ENCODE measurements at places on chromosomes 12 and 14.
A peak's percentile ranks its signal among the peaks of the same experiment; 100 is the strongest.

DNA sequence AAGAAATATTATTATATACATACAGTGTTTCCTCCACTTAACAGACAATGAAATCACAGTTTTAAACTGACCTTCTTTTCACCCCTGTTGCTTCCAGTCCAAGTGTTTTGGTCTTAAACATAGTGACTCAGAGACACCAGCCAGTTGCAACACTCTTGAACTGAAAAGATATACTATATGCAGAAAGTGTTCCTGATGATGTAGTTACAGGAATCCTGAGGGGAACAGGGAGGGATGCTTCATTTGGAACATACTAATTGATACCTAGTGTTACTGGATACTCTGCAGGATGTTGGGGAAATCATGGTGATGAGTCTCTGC is 420.8 kb downstream of the CCDC91 start:
- peak; percentile 82 for DNase-seq

GRCh38 chr12:13571035-13571434 is 374.5 kb downstream of the EMP1 start:
- no peak for DNase-seq

DNA sequence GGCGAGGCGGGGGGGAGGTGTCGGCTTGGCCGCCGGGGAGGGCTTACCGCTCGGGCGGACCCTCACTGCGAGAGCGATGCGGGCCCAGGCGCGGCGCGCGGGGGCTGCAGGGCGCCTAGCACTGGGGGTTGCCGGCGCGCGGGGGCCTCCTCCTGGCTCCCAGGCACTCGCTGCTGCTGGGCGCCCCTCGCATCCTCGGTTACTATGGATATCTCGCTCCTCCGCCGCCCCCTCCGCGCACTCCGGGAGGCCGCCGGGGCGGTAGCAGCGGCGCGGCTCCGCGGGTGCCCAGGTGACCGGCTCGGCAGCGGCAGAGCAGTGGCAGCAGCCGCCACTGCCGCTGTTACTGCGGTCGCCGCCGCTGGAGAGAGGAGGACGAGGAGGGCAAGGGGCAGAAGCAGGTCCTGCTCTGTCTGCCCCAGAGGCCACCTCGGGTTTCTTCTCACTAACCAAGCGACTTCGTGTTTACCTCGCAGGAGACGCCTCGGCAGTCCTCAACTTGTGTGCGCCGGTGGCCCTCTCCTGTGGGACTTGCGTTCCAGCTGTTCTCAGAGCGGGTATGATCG is 250.1 kb downstream of the APAF1 start:
- DNase-seq = no peak

GRCh38 chr12:115500872-115501271 is 776.6 kb downstream of the MED13L start:
- DNase-seq = no peak

DNA sequence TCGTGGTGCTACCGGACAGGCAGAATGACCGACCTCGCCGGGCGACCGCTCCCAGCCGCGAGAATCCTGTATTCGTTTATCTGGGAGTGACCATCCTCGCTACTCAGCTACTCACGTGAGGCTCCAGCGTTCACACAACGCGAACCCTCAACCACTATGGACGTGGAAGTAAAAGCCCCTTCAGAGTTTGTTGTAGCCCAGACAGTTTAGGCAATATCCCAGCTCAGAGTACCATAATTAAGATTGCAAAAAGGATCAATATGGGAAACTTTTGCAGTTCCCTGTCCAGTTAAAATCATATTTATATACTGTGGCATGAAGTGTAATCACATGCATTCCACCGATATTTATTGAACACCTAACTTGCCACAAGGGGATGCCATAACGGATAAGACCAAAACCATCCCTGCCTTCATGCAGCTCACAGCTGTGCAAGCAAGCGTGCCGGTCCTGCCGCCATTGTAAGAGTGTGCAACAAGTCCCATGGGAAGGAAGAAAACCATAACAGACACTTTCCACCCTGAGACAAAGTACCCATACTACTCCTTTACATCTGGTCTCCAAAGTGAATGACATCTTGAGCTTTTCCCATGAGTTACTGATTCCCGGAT is 938 bp upstream of the MAX start:
- DNase-seq = no peak

- no peak for DNase-seq
Measured at GRCh38 chr12:20028033-20028432, 340.3 kb upstream of the PDE3A start.

- DNase-seq = no peak
Measured at GRCh38 chr14:73744175-73744867, 30.1 kb upstream of the PNMA1 start.

- no peak for DNase-seq
Measured at GRCh38 chr14:77612011-77612620, 4.3 kb downstream of the SPTLC2 start.

DNA sequence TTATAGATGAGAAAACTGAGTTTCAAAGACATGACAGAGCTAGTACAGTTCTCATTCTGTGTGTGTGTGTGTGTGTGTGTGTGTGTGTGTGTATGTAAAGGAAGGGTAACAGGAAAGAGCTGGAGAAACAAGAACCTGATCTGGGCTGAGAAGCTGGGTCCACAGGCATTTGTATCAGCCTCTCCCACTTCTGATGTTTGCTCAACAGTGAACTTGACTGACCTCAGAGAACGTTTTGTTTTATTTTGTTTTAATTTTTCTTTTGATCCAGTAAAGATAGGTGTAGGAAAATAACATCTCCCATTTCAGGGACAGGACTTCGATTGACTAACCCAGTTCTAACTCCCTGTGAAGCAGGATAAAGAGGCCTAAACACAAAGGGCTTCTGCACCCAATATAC is 85.4 kb downstream of the STXBP6 start:
- no peak for DNase-seq

- DNase-seq = no peak
Measured at GRCh38 chr14:33954016-33954598, 3.2 kb upstream of the EGLN3 start.

- no peak for DNase-seq
Measured at GRCh38 chr14:53153702-53154112, 584 bp upstream of the DDHD1 start.

DNA sequence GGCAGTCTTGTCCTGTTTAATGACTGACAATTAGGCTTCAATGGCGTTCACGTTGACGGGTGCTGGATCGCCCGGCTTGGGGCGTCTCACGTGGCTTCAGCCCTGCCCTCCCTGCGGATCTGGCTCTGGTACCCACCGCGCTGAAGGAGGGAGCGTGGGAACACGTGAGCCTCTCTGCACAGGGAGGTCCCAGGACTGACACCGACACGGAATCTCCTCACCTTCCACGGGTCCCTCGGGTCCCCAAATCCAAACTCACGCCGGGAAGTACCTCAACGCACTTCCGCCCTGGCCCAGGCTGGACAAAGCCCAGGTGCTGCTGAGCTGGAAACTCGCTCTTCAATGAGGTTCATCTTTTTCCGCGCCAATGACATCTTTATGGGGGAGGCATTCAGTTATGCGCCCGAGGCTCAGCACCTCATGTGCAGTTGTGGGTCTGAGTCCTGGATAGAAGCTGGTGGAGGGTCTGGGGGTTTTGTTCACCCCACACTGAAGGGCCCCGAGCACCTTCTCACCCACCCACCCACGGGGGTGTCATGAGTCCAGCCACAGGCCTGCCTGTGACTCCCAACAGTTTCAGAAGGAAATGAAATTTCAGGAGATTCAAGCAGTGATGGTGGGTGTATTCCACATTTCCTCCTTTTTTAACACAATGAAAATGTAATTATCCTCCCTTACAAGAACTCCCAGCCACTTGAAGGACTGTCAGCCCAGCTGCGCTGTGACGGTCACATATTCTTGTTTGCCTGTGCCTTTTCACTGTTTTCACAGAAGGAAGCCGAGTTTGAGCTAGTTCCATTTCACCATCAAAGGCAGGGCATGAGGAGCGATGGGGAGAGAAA is 251.7 kb upstream of the SFSWAP start:
- no peak for DNase-seq

DNA sequence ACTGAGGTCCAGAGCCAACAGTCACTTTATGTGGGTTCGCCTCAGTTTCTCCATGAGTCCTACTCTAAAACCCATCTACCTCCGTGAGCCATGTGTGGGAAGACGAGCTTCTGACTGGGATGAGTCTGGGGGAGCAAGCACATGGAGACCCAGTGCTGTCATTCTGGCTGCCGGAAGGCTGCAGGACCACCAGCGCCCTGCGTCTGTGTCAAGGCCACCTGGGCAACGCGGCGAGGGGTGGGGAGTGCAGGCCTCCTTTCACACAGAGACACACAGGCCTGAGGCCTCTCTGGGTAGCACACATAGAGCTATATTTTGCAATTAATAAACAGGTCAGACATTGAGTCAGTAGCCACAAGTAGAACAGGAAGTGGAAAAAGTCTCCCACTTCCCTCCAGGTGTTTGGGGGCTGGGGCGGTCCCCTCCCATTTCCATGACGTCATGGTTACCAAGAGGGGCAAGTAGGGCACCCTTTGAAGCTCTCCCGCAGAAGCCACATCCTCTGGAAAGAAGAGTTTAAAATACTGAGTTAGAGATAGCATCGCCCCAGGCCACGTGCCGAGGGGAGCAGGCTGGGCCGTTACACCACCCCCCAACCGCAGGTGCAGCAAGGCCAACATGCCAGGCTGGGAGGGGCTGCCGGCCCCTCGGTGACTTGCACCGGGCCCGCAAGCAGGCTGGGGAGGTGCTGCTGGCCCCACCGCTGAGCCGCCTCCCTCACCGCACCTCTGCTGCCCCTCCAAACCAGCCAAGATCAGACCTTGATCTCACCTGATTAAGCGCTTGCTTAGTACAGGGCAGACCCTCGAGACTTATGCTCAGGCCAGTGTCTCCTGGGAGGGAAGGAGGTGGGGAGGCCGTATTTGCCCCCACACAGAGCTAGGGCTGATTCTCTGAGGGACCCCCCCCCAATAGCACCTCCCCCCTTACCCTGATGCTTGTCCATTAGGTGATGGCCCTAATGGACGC is 32.7 kb downstream of the DAD1 start:
- DNase-seq = no peak

GRCh38 chr14:50375760-50376159 is 20.9 kb downstream of the CDKL1 start:
- DNase-seq = no peak

DNA sequence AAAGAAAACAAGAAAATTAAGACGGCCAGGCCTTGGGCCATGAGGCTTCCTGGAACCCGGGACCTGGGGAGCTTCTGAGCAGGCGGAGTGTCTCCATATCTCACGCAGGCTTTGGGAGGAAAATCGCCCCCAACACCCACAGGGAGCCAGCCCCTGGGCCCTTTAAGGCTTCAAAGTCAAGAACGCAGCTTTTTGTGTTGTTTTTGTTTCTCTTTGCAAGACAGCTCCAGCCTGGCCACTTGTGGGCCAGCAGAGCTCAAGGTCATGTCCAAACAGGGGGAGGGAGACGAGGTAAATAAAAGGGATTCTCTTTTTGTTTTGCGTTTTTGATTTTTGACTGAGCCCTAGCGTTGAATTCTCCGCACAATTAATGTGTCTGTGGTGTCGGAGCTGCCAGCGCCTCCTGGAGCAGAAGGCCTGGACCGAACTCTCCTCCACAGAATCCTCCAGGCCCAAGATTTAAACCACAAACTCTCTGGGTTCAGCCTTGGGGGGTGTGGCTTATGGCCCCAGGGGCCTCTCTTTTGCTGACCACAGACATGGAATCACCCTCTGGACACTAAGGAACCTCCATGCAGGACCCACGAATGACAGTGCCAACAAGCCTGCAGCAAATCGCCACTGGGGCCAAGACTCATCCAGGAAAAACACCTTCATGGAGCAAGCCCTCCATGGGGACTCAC is 8.2 kb downstream of the SCARB1 start:
- no peak for DNase-seq

DNA sequence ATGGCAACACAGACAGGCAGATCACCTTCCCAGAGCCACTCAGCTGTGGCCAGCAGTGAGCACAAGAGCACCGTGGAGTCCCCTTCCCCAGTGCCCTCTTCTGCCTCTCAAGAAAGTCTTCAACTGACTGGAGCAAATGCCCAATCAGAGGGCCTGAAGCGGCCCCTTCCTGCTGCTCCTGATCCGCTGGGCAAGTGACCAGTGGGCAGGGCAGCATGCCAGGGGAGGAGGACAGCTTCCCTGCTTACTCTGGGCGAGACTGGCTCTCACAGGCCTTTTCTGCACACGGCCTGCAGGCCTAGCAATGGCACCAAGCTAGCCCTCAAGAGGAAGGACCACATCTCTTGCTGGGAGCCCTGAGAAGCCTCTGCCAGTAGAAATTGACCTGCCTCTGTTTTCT is 890 bp downstream of the KRT71 start:
- no peak for DNase-seq

DNA sequence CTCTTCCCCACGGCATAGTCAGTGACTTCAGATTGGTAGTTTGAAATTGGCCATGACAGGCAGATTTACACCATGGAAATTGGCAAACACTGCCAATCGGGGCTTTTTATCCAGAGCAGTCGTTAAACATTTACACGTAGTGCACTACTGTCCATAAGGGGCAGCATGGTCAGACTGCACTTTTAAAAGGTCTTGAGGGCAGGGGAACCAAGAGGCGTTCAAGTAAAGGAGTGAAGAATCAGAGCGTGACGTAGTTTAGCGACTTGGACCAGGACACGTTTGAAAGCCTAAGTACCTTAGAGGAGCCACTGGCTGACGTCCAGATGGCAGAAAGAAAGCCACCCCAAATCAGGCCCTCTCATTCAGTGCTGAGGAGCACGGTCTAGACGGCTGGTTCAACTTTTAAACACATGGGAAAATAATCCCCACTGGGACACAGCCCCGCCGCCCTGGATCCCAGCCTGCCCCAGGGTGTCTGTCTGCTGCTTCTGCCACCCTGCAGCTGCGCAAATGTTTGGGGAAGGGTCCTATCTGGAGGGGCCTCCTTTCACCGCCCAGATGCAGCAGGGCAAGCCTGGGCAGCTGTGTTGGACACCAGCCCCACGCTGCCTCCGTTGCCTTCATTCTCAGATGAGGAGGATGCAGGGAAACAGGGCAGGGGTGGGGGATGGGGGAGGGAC is 52.5 kb upstream of the PPP2R5C start:
- no peak for DNase-seq

DNA sequence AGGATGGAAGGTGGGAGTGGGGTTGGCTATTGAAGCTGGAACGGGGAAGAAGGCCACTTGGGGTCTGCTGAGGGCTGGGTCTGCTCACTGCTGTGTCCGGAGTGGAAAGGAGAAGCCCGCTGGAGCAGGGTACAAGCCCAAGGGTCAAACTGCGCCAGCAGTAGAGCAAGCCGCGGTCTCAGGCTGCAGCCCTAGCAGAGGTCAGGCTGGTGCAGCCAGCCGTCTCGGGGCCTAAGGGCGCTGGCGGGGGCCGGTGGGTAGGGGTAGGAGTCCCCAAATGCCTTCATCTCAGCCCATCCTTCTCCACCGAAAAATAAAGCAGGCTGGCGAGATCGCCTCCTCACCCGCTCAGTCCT is 718 bp upstream of the JDP2 start:
- no peak for DNase-seq

GRCh38 chr12:50110127-50110761 is 1.8 kb upstream of the COX14 start:
- no peak for DNase-seq

DNA sequence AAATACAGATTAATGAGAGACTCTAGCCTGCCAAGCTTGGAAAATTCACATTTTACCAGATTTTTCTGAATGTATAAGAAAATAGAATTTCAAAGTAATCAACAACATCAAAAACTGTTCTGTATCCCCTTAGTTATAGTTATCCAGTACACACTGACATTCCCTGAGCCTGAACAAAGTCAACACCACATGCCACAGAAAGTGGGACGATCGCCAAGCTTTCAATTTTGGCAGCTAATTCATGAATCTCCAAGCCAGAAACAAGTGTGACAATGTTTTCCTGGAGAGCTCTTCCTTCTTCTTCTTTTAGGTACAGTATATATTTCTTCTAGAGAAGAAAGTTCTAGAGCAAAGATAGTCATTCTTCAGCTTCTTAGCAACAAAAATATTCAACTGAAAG is 290.2 kb downstream of the PRKD1 start:
- peak; percentile 41 for DNase-seq

GRCh38 chr12:4032924-4033615 is 159.9 kb upstream of the PARP11 start:
- no peak for DNase-seq

Data from fibroblast of the conjunctiva (primary cell).